ENCODE measurements at places on chromosomes 5 and 9. TPM values are rescaled to one million over a fixed set of nuclear protein-coding genes. Genes with fewer than 3 reads are reported as not detected.

DNA sequence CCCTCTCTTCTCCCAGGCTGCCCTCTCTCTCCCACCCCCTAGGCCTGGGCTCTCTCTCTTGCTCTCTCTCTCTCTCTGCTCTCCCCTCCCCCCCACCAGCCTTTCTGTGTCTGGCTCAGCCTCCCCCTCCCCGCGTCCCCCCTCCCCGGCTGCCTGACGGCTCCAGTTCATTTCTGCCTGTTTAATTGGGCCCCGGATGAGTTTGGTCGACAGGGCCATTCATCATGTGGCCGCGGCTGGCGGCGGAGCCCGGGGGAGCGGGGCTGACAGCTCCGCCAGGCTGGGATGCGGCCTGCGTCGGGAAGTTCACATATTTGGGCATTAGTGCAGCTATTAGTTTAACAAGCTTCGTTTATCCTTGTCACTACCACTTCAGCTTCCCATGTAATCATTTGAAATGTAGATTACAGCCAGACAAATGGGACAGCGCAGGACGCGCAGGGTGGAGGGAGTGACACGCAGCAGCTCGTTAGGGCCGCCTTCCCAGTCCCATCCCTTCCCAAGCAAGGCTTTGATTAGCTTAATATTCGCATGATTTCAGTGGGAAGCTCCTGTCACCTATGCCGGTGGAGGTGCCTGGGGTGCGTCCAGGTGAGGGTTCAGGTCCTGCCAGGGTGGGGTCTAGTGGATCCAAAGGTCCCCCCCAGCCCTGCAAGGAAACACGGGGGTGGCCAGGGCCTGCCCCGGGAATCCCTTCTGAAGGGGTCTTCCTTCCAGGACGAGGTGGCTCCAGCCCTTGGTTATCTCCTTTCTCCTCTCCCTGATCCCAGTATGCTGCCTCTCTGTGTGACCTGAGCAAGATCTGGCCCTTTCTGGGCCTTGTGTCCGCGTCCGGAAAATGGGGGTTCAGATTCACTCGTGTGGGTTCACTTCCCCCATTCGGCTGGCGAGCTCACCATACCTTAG lies 214.8 kb downstream of the PAX5 start:
- peak; percentile 30 for DNase-seq

DNA sequence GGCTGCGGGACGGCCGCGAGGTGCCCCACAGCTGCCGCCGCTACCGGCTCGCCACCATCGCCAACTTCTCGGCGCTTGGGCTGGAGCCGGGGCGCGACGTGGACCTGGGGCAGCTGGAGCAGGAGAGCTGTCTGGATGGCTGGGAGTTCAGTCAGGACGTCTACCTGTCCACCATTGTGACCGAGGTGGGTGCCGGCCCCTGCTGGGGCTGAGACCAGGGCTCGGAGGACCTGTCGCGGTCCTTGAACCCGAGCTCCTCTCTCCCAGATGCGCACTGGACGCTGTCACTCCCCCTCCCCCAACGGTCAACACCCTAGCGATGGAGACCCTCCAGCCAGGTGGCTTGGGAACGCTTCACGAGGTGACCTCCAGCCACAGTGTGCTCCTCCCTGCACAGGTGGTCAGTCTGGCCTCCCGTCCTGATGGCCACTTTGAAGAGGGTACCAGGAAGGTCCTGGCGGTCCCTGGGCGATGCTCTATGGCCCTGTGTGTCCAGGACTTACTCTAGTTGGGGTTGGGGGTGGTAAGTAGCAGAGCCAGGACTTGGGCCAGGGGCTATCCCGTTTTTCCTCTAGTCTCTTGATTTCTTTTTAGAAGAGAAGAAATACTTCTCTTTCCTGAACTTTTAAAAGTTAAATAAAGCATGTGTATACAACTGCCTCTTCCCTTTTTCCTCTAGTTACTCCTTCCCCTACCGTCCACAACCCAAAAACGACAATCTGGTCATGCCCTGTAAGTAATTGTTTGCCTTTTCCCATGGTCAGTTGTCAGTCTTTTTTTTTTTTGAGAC lies 866 bp downstream of the SLC22A5 start:
- DNase-seq, result no peak

DNA sequence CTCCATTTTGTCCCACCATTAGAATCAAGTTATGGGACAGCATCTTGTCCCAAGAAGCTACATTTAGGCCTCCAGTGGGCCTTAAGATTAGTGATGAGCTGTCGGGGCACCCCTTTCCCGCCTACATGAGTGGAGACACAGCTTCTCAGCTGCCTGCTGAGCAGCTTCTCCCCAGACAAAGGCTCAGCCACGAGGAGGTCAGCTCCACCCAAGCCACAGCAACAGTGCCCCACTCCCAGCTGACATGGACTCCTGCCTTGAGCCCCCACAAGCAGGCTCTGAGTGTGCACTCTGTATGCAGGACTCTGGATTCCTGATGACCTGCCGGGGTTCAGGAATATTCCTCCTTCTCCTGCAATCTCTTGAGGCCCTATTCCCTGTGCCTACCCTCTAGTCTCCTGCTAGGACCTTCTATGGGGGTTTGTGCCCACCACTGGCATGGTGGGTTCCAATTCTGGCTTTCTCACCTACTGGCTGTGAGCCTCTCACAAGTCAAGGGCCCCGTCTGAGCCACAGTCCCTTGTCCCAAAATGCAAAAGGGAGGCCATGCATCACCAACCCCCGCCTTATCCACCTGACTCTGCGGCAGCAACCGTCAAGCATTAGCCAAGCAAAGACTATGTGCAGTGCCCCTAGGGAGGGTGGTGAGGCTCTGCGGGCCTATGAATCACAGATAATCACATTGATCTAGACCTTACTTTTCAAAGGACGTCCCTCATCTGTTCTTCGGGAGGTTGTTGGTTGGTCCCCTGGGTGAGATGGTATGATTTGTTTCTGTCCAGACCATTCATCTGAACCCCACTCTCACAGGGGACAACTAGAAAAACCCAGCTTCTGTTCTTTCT lies 269.1 kb downstream of the MED10 start:
- no peak for DNase-seq

The PCDHGC3 gene
- total RNA-seq, result 42.9 TPM

The ADRB2 gene
- total RNA-seq, result 3.4 TPM

DNA sequence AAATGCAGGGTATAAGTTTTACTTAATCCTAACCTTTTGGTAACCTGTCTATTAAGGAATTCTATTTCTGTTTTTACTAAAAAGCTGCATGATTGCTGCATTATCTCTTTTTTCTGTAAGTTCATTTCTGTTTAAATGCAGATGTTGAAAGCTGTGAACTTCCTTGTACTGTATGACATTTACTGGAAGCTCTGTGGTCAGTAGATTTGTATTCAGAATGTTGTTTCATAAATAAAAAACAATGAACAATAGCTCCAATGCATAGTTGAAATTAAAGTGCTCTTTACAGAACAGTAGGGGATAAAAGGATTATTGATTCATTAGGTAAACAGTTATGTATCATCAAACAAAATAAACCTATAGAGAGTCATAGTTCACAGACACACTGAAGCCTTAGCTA lies 46.5 kb upstream of the FKTN start:
- no peak for DNase-seq

DNA sequence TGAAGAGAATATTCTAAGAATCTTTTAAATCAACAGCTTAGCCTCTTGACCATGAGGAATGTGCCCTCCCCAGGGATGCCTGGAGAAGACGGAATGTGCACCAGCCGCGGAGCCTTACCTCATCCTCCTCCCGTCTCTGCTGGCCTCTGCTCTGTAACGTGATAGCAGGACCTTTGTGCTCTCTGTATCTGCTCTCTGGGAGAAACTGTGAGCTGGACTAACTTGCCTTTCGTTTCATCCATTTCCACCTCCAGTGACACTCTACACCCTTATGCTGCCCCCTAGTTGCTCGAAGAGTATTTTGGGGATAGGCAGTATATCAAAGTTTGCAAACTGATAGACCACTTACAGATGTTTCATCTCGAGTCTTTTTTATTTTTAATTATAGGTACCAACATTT lies 141.4 kb downstream of the NPR3 start:
- peak; percentile 46 for DNase-seq

DNA sequence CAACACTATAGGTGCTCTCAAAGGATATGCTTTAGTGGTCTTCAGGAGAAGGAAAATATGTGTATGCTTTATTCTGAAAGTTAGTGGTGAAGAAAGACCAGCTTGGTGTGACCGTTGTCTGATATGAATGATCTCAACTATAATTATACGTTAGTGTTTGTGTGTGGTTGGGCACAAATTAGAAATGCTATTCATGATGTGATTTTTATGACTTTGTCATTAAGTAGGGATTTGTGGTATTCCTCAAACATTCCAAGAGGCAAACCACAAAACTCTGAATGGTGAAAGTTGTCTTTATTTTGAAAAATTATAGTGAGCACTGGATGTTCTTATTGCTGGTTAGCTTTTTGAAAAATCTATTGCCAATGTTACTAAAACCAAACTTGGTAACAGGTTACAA lies 6.2 kb upstream of the F2R start:
- no peak for DNase-seq

The SH3RF2 gene
- total RNA-seq, result 4.8 TPM

The PRUNE2 gene
- 12.3 TPM for total RNA-seq

- DNase-seq, result no peak
Measured at GRCh38 chr5:118196229-118196628, 792.1 kb downstream of the DTWD2 start.

DNA sequence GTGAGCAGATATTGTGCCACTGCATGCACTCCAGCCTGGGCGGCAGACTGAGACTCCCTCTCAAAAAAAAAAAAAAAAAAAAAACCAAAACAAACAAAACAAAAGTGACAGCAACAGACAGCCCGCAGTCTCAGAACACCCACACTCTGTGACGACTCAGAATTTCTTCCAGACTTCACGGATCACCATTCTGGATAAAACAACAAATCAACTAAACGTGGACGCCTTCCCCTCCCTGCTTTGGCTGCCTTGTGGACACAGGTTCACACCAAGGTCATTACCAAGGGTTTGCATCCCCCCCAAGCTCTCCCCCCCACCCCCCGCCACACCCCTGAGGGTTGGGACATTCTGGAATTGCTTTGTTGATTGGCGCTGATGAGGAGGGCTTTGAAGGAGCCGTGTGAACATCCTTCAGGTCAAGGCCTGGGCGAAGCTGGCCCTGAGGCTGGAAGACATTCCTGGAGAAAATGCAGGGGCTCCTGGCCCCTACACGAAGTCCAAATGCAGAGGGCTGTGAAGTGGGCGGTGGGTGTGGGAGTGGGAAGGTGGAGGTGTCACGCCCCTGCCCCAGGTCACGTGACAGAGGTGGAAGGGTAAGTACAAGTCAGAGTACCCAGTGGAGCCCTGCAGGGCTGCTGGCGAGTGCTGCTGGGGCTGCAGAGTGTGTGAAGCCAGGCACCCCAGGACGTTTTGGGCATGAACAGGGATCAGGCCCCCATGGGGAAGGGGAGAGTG lies 10.1 kb downstream of the LCN10 start:
- no peak for DNase-seq

The POU5F2 gene
- 6.5 TPM for total RNA-seq

DNA sequence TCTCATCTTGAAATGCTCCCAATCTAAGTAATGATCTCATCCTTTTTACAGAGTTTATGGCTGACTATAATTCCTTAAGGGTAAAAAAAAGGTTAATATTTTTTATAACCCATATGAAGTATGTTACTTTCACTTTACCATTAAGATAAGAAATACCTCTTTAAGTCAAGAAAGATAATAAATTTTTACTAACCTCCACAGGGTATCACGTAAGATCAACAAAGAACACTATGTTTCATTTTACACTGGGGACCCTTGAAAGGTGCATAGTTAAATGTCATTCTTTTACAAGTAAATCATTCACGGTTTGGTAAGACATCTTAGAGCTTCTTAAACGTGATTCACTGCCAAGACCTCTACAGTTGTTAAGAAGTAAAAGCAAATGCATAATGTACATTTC lies 472.7 kb upstream of the CDH9 start:
- DNase-seq, result peak; percentile 75

- DNase-seq, result peak; percentile 95
Measured at GRCh38 chr9:115118879-115119218, 892 bp upstream of the TNC start.

DNA sequence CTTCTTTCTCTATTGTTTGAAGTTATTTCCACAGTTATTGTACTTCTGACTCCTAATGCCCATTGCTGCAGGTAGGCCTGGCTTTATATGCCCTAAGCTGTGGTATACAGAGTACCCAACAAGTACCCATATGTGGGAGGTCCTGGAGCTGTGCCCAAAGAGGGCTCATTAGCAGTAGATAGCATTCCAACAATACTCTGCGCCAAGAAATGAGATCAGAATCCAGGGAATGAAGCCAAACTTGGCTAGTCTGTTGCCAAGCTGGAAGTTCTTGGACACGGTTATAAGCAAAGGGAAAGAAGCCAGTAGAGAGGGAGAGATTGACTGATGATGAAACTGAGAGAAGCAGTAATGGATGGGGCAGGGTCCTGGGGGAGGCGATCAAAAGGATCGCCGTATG lies 29.7 kb upstream of the FAM169A start:
- peak; percentile 6 for DNase-seq

DNA sequence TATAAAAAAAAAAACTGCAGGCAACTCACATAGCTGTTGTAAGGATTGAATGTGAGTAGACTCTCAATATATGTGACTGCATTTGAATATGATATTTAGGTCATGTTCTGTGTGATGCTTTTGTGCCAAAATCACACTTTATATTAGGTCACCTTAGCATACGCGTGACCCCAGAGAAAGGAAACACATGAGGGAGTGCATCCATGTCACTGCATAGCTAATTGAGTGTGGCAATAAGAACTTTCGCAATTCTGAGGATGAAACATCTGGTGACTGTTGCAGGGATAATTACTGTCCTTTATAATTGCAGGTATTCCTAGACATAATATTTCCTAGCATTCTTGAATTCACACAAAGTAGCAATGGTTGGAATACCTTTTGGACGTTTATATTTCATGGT lies 459.5 kb upstream of the KLF4 start:
- DNase-seq, result no peak

The ANKRD31 gene
- 1.2 TPM for total RNA-seq

The EGFLAM gene
- total RNA-seq, result 6.0 TPM

DNA sequence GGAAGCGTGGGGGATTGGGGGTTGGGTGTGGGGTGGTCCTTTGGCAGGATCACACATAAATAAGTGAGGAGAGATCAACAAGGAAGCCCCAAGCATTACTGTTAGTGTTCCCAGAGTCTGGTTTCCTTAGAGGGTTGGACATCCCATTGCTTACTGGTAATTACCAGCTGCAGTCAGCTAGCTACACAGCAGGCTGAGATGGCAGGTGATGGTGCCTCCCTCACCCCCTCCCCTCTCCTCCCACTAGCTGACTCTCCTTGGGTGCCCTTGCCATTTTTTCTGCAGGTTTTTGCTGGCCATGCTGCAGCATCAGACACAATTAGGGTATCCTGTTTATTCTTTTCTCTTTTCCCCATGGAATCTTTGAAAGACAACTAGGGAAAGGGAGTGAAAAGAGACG lies 107.5 kb upstream of the TLR4 start:
- DNase-seq, result no peak

The TIMD4 gene
- 0.48 TPM for total RNA-seq

The ZBED3 gene
- total RNA-seq, result 15.2 TPM

The RASGEF1C gene
- total RNA-seq, result 5.8 TPM

DNA sequence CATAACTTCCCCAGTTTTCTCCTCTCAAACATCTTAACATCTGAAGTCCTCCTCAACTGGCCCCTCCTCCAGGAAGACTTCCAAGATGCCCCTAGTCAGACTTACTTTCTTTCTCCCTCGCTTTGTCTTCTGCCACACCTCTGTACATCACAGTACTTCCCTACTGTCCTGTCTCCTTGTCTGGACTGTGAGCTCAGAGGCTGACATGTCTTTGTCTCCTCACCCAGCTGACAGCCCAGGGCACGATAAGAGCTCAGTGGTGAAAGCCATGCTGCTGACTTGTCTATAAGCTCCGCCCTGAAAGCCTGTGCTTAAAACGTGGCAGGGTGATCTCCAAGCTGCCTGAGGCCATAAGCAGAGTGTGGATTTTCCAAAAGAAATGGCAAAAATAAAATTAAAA lies 33.0 kb upstream of the SLC25A51 start:
- DNase-seq, result peak; percentile 89

All from umbilical cord (tissue), 2 donors.